ENCODE measurements at places on chromosomes 6 and 20.

GRCh38 chr20:17835934-17836300 lies 132.7 kb downstream of the SNX5 start:
- DNase-seq, result no peak

GRCh38 chr6:21601932-21602390 lies 8.4 kb downstream of the SOX4 start:
- DNase-seq, result no peak

DNA sequence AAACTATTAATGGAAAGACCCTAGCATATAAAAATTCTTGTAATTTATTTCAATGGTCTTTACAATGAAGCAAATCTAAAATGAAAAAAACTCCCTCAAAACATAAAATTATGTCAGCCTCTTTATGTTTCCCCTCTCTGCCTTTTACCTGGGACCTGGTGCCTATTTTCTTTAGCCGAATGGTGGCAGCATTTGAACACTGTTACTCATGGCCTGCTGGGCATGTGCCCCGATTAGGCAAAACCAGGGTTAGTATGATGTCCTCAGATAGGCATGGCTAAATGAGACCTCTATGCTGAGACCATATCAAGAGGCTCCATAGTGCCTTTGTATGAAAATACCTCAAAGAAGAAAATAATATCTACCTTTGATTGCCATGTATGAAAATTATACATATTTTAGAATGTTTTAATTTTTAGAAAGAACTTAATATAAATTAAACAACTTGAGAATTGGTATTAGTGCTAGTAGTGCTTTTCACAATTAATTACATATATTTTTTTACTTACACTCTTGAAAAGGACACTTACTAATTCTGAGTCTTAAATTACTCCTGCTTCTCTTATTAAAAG lies 22.5 kb upstream of the C6orf58 start:
- DNase-seq, result no peak

GRCh38 chr6:29653452-29654038 lies 3.3 kb upstream of the MOG start:
- DNase-seq, result no peak

- DNase-seq, result no peak
Measured at GRCh38 chr6:79250107-79250514, 15.6 kb upstream of the HMGN3 start.

DNA sequence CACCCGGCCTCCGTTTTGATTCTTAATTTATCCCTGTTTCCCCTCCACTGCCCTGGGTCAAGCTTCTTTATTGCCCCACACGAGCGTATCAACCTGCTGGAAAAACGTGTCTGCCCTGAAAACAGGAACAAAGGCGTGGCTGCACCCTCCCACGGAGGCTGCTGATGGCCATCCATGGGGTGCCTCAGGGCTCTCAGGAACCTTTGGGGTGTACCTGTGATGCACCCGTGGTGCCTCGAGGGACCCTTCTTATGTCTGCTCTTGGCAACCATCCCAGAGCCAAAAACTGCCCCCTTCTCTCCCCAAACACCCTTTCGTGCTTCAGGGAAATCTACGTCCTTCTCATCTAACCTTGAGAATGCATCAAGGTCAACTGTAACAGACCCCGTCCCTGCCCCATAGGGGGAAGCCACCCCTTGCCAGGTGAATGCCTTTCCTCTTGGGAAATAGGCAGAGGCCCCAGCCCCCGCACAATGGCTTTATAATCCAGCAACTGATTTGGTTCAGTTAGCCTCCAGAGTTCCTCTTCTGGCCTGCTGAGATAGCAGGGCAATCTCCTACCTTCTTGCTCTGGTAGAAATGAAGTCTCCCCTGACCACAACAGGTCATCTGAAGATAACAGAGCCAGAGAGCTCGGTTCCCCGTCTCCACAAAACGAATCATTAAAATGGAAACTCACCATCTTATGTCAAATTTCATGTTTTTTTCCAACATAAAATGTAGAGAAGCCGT lies 29.4 kb downstream of the PSMG4 start:
- DNase-seq, result no peak

Measured in mesothelial cell of epicardium (in vitro differentiated cells).